ENCODE measurements at places on chromosomes 4 and X. TPM values are rescaled to one million over a fixed set of nuclear protein-coding genes. Genes with fewer than 3 reads are reported as not detected.

SHROOM3 gene
- 57.4 TPM for total RNA-seq

UCP1 gene
- not detected for total RNA-seq

CXCL5 gene
- total RNA-seq = not detected

DNA sequence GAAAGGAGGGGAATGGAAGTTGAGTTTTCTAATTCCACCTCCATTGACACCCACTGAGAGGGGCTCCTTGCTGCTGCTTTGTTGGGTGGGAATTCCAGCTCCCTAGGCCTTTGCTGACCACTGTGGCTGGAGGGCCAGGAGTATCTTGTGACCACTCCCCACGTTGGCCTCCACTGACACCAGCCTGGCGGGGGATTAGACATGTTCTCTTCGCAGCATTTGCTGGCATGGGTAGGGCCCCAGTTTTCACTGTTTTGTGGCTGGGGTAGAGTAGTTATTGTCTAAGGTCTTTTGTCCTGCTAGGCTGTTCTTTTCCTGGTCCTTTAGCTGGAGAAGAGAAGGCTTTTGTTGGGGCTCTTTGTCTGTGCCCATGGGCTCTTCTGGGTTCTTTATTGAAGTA is 116.7 kb downstream of the CDKL5 start:
- H3K27me3 ChIP-seq = no peaks in the 10 kb centered on the region
- no peaks in the 10 kb centered on the region for H3K4me1 ChIP-seq
- no peak overlapping the region for H3K27ac ChIP-seq
- DNase-seq = no peak
- H3K4me3 ChIP-seq = no peak overlapping the region
- H3K36me3 ChIP-seq = no peaks in the 10 kb centered on the region

SCML2 gene
- total RNA-seq = 5.6 TPM

DNA sequence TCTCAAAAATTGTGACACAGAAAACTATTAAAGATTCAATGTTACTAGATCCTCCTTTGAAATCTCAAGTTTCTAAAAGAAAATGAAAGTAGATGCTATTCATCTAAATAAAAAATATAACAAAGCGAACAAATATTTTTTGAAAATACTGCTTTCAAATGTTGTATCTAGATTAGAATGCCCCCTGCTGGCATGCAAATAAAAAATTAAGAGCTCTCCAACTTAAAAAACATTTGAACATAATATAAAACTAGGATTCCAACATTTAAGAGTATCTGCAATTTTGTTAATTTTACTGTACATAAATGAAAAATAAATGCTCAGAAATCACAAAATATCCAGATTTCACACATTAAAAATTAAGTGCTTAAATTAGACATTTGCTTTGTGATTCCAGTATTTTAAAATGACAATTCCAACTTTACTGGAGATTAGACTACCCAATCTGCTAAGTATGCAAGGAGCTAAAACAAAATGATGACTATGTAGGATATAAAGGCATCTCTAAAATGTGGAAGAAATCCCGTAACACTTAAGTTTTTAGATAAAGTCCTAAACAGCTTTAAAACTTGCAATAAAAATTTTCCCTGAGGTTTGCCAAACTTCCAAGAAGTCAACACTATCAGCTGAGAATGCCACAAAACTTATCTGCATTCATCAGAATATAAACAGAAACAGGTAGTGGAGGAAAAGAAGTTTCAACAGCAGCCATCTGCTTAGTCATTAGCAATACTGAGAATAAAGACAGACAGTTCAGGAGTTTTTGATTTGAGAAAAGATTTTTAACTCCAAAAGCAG is 32.7 kb downstream of the DHX15 start:
- no peaks in the 10 kb centered on the region for H3K36me3 ChIP-seq
- no peak for DNase-seq
- H3K27ac ChIP-seq = no peak overlapping the region
- no peak overlapping the region for H3K4me3 ChIP-seq

- H3K27me3 ChIP-seq = no peaks in the 10 kb centered on the region
- DNase-seq = peak; percentile 90
- H3K36me3 ChIP-seq = no peaks in the 10 kb centered on the region
- H3K4me3 ChIP-seq = no peak overlapping the region
- H3K27ac ChIP-seq = peak overlapping the region; percentile 64
- peaks cover 16% of the 10 kb centered on the region for H3K4me1 ChIP-seq
Measured at GRCh38 chr4:15149839-15150592, 147.7 kb downstream of the CPEB2 start.

GRCh38 chr4:169645627-169646026 is 25.2 kb downstream of the CLCN3 start:
- no peak for DNase-seq
- no peak overlapping the region for H3K4me3 ChIP-seq
- no peak overlapping the region for H3K27ac ChIP-seq
- H3K36me3 ChIP-seq = no peaks in the 10 kb centered on the region
- H3K27me3 ChIP-seq = no peaks in the 10 kb centered on the region
